ENCODE measurements at places on chromosomes 6 and 20.

DNA sequence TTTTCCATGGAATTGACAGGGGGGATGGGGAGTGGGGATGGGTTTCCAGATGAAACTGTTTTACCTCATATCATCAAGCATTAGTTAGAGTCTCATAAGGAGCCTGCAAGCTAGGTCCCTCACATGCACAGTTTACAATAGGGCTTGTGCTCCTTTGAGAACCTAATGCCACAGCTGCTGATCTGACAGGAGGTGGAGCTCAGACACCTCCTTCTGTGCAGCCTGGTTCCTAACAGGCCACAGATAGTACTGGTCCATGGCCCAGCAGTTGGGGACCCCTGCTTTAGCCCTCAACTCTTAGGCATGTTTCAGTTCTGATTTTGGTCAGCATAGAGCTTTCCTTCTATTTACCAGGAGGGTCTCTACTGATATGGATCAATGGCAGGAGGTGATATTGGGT, 251.6 kb downstream of the LAMA2 start:
- no peak for DNase-seq

DNA sequence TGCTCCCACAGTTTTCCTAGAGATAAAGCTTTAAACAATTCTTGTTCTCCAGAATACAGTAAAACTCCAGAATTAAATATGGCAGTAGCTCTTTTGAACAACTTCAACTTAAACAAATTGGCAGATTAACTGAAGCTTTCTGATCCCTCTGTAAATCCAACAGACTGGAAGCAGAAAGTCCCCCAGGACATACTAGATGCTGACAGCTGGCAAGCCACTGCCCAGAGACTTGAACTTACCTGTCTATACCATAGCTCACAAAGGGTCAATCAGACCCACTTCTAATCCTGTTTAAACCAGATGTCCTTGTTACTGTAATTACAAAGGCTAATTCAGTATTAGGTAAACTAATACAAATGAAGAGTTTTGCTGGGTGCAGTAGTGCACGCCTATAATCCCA, 12.3 kb downstream of the GPLD1 start:
- DNase-seq, result no peak

DNA sequence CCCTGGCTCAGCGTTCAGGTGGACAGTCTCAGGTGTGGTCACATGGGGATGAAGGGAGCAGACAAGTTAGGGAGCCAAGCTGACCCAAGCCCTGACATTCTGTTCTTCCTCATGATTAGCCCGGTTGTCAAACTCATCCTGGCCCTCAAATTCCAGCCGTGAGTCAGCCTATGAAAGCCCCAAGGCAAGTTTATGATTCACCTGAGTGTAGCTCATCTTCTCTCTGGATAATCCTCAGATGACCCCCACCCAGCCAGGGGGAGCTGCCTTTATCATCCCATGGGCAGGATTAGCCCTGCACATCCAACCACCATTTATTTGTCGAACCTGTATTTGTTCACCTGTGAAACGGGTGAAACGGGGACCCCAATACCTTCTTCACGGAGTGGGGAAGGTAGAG, 161.9 kb downstream of the DHX35 start:
- no peak for DNase-seq

- no peak for DNase-seq
Measured at GRCh38 chr6:35197196-35197595, 16.6 kb upstream of the SCUBE3 start.

GRCh38 chr6:11747021-11747420, 31.6 kb downstream of the ADTRP start:
- no peak for DNase-seq

- no peak for DNase-seq
Measured at GRCh38 chr6:16236631-16237199, 1.7 kb upstream of the GMPR start.

GRCh38 chr6:107690643-107691061, 133.5 kb downstream of the SCML4 start:
- no peak for DNase-seq

GRCh38 chr6:133923938-133924593, 29.0 kb upstream of the TBPL1 start:
- DNase-seq, result peak; percentile 19

GRCh38 chr6:139288496-139289040, 3.2 kb downstream of the TXLNB start:
- no peak for DNase-seq

GRCh38 chr20:50996901-50997865, 25.7 kb downstream of the KCNG1 start:
- DNase-seq, result no peak

DNA sequence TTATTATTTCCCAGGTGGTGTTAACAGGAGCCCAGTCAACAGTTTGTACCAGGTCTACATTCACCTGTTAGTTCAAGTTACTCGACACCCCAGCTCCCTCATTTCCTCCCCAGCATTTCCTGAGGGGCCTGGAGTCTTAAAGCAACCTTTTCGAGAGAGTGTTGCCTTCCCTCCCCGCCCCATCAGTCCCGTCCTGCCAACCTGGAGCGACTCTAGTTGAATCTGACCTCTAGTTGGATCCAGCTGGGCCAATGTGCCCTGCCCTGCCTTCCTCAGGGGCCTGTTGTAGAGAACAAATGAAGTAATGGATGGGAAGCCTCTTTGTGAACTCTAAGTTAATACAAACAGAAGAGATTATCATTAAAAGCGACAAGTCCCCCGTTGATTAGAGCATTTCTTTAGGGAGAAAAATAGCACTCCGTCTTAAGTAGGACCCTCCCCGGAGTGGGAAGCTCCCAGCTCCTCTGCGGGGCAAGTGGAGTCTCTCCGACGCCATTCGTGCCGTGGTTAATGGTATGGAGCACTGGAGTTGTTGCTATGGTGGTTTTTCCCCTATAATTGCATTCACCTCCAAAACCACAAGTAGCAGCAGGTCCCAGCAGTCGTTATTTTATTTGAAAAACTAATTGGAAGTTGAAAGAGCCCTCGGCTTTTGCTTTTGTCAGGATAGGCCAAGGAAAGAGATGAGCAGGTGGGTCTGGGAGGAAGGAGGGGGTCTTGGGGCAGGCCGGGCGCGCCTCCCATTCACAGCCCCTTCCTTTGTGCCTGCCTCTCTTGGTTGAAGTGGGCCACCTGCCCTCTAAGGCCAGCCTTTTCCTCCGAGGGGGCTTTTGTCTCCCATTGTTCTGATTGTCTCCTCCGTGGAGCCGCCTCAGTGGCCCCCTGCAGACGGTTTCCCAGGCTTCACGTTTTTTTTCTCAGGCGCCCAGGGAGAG, 16.1 kb downstream of the GHRH start:
- DNase-seq, result peak; percentile 12

DNA sequence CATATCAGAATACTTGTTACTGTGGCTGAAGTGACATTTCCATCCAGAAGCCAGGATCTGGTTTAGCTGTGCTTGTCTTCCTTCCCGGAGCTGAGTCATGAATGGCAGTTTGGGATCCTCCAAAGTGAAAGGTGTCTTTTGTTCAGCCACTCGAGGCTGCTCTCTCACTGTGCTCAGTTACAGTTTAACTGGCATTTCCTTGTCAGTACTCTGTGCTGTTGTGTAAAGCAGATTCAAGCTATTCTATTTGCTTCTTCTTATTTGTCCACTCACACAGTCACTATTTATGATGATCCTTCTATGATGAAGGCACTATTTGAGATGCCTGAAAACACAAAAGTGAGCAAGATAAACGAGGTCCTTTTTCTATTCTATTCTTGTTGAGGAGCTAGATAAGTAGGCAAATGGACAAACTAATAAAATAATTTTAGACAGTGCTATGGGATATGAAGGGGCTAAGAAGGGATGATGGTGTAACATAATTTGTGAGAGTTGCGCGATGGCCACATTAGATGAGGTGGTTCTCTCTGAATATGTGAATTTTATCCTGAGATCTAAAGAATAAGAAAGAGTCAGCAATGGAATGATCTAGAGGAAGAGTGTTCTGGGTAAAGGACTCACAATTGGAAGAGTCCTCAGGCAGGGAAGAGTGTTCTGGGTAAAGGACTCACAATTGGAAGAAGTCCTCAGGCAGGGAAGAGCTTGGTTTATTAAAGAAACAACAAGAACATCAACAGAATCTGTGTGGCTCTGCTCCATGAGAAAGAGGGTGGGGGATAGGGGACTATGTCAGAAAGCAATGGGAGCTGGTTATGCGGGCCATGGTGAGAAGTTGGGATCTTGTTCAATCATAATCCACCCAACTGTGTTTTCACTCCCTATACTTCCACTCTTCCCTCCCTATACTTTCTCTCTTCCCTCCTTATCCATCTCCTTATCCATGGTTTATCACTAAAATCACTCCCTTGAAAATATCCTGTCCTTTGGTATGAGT, 40.1 kb downstream of the CYP24A1 start:
- DNase-seq, result no peak

DNA sequence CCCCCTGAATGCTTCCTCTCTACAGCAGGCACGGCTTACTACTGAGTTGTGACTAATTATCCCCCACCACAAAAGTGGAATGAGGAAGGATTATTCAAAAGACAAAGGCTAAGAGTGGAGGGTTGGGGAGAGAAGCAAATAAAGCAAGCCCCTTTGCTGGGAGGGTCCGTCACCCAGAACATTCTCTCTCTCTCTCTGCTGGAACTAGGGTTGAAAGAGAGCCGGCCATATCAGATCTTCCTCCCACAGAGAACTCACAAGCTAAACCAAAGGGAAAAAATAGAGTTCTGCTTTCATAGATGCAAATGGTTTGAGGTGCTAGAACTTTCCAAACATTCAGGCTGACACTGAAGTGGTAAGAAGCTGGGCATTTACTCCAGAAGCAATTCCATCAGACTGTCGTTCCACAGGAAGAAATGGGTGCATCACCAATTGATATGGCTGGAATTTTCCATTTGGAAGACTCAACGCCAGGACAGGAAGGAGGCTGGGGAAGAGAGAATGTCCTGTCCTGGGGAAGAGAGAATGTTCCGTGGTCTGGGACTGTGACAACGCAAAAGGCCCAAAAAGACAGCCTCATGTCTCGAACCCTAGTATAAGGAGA, 7.9 kb downstream of the ZMYND8 start:
- no peak for DNase-seq

DNA sequence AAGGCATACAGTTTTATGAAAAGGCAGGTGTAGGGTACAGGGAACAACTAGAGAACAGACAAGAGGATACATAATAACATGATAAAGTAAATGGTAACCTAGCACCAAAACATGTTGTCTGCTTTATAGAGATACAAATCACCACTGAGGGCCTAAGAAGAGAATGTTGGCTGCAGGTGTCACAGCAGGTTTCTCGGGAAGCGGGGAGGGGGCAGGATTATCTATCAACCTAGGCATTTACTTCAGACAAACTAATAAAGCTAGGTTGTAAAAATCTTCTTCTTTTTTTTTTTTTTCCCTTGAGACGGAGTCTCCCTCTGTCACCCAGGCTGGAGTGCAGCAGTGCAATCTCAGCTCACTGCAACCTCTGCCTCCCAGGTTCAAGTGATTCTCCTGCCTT, 22.7 kb downstream of the PIM1 start:
- DNase-seq, result peak; percentile 18

GRCh38 chr6:42278131-42278853, 60.6 kb upstream of the MRPS10 start:
- no peak for DNase-seq

GRCh38 chr6:81853975-81854374, 101.5 kb upstream of the TENT5A start:
- DNase-seq, result no peak

GRCh38 chr6:150297327-150298029, 71.3 kb upstream of the IYD start:
- no peak for DNase-seq

DNA sequence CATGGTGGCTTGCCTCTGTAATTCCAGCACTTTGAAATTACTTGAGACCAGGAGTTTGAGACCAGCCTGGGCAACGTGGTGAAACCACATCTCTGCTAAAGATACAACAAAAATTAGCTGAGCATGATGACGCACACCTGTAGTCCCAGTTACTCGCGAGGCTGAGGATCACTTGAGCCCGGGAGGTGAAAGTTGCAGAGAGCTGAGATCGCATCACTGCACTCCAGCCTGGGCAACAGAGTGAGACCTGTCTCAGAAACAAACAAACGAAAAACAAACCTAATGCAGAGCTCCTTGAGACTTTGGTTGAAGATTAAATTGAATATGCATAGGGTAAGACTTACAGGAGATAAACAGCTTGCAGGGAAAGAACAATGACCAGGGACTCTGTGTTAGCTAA, 80.8 kb downstream of the SCAF8 start:
- no peak for DNase-seq

- DNase-seq, result no peak
Measured at GRCh38 chr6:3490625-3490980, 33.8 kb upstream of the SLC22A23 start.

DNA sequence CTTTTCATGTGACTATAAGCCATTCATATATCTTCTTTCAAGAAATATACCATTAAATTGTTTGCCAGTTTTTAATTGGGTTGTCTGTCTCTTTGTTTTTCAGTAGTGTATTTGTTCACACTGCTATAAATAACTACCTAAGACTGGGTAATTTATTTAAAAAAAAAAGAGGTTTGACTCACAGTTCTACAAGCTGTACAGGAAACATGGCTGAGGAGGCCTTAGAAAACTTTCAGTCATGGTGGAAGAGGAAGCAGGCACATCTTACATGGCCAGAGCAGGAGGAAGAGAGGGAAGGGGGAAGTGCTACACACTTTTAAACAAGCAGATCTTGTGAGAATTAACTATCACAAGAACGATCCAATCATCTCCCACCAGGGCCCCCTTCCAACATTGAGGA, 255.3 kb downstream of the EPM2A start:
- DNase-seq, result no peak

- DNase-seq, result no peak
Measured at GRCh38 chr20:17377231-17377630, 150.4 kb downstream of the PCSK2 start.

GRCh38 chr6:141303907-141304306, 828.8 kb upstream of the GJE1 start:
- no peak for DNase-seq

DNA sequence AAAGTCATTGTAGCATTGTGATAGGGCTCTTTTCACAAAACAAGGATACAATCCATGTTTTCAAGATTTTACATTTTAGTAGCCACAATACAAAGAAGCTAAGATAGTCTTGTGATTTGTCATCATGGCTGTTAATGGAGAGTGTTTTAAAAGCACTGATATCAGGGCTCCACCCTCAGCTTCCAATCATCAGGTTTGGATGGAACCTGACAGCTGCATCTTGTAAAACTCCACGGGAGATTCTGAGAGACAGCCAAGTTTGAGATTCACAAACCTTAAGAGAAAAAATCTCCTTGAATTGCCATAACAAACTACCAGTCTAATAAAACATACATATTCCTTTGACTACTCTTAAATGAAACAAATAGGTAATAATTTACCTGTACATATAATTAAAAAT, 280.2 kb downstream of the ESR1 start:
- DNase-seq, result no peak

DNA sequence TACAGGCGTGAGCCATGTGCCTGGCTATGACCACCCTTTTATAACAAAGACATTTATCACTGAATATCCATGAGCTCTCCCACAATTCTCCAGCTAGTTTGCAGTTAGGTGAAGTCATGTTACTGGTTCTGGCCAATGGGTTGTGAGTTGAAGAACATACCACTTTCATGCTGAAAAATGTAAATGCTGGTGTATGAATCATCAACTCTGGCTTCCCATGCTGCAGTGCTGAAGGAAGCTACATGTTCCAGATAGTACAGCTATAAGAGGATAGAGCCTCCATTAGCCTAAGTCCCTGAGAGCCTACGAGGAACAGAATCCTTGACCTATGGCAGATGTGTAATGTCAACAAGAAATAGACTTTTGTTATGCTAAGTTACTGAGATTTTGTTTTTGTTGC, 180.4 kb downstream of the BTBD9 start:
- no peak for DNase-seq

- no peak for DNase-seq
Measured at GRCh38 chr6:45003387-45003786, 324.7 kb upstream of the RUNX2 start.
